Head of caudate nucleus (tissue), 42 donors: ENCODE measurements at places on chromosomes 5 and 9.

GRCh38 chr9:134243778-134244467 is 79.6 kb upstream of the RNU6ATAC start:
- no peak for DNase-seq

GRCh38 chr5:151737431-151737830 is 21.0 kb downstream of the ATOX1 start:
- DNase-seq: no peak

- no peak for DNase-seq
These were observed 160.9 kb downstream of the LPAR1 start for GRCh38 chr9:110877374-110877773.

GRCh38 chr9:130768265-130768664 is 66.8 kb upstream of the ABL1 start:
- peak; percentile 38 for DNase-seq

DNA sequence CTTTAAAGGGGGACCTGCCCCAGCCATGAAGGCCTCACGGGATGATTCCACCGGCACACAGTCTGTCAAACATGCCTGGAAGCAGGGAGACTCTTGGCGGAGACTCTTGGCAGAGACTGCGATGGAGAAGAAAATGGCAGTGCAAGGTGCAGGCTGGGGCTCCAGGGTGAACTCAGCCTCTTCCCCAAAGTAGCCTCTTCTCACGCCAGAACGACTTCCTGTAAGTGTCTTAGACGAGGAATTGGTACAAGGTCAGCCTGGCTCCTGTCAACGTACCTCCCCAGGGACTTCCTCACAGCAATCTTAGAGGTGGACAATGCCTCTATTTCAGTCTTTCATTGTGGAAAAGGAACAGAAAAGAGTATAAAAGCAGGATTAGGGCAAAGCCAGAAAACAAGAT is 109.3 kb downstream of the UGCG start:
- DNase-seq: no peak

DNA sequence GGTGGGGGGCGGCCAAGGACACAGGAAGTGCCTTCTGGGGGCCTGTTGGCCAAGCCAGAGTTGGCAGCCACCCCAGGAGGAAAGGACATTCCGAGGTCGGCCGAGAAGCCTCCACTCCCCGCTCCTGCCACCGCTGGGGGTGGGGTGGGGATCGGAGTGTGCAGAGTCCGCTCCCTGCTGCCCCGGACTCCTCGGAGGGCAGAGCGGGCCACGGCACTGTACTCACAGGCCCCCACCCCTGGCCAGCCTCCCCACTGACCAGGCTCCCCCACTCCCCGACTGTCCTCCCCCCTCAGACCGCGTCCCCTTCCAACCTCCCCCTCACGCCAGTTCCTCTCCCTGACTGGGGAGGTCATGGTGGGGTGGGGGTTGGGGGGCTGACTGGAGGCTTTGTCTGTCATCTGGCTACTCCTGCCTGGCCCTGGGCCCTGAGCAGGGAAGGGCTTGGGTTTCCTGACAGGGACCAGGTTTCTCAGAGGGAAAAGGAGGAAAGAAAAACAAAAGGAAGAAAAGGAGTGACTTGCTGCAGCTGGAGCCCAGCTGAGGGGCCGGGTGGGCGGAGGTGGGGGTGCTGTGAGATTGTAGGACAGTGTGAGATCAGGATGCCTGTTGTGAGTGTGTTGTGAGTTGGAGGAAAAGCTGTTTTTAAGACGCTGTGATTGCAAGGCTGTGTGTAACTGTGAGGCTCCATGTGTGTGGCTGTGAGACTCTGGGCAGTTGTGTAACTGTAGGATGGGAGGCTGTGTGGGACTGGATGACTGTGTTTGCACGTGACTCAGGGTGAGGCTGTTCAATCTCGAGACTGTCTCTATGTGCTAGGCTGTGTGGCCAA is 29.7 kb downstream of the CNTFR start:
- DNase-seq: peak; percentile 76

GRCh38 chr5:138632900-138633489 is 57.8 kb upstream of the HSPA9 start:
- peak; percentile 71 for DNase-seq

- DNase-seq: no peak
These were observed 14.7 kb upstream of the NDUFS4 start for GRCh38 chr5:53545744-53546143.

DNA sequence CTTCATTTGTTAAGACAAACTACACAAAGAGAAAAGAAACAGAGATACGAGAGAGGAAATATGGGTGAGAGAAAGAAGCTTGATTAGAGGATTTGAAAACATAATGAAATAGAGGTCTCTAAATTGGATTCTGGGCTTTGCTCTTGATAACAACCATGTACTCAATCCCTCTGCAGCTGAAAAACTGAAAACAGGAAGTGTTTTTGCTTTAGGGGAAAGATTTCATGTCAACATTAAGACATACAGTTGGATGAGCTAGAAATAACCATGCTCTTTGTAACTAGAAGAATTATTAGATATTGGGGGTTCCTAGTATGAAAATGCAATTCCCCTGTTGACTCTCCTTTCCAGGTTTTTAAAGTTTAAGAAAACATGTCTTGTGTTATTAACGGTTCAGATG is 21.9 kb downstream of the CRHBP start:
- DNase-seq: no peak

GRCh38 chr9:136935651-136936050 is 8.9 kb downstream of the FBXW5 start:
- DNase-seq: no peak

GRCh38 chr9:79857188-79857587 is 285.4 kb downstream of the TLE4 start:
- no peak for DNase-seq

GRCh38 chr9:89794918-89795317 is 190.1 kb downstream of the GADD45G start:
- no peak for DNase-seq

GRCh38 chr5:158033724-158034123 is 174.8 kb upstream of the CLINT1 start:
- no peak for DNase-seq

- DNase-seq: no peak
These were observed 65.2 kb downstream of the MYO10 start for GRCh38 chr5:16870878-16871277.

GRCh38 chr9:27703216-27703980 is 130.1 kb upstream of the C9orf72 start:
- no peak for DNase-seq

DNA sequence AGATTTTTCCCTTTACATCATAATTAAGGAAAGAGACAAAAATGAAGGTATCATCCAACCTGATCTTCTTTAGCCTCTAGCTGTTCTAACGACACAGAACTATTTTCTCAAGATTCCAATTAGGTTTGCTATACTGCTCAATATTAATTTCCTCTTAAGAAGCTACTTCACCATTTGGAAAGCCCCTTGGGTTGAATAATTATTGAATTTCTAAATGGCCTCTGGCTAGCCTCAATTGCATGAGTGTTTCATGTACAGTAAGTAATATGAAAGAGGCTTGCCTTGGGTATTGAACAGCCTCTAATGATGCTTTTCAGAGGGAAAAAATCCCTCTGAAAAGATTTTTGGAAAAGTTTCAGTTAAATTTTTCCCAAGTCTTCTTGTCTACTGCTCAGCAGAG is 3.7 kb upstream of the MOB3B start:
- no peak for DNase-seq

- DNase-seq: no peak
These were observed 58.2 kb upstream of the EQTN start for GRCh38 chr9:27355166-27355565.

DNA sequence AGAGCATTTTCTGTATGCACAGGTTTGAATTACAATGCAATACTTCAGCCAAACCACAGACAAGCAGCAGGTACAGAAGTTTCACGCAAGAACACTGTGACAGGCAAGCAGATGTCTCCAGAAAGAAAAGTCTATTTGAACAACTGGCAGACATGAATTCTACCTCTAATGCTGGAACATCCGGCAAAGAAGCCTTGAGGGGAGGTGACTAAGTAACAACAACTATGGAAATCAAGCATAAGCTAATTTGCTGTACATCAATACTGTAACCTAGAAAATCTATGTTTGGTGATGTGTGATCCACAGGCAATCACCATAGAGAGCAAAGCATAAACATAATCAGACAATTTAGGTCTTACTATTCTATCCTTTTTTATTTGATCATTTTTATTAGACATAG is 65.5 kb downstream of the PLK2 start:
- no peak for DNase-seq

DNA sequence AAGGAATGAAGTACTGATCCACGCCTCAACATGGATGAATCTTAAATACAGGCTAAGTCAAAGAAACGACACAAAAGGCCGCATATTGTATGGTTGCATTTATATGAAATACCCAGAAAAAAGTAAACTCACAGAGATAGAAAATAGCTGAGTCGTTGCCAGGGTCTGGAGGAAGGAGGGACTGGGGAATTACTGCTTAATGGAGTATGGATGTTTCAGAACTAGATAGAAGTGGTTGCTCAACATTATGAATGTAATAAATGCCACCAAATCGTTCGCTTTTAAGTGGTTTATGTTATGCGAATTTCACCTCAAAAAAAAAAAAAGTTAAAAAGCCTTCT is 784 bp upstream of the MSANTD3 start:
- no peak for DNase-seq

DNA sequence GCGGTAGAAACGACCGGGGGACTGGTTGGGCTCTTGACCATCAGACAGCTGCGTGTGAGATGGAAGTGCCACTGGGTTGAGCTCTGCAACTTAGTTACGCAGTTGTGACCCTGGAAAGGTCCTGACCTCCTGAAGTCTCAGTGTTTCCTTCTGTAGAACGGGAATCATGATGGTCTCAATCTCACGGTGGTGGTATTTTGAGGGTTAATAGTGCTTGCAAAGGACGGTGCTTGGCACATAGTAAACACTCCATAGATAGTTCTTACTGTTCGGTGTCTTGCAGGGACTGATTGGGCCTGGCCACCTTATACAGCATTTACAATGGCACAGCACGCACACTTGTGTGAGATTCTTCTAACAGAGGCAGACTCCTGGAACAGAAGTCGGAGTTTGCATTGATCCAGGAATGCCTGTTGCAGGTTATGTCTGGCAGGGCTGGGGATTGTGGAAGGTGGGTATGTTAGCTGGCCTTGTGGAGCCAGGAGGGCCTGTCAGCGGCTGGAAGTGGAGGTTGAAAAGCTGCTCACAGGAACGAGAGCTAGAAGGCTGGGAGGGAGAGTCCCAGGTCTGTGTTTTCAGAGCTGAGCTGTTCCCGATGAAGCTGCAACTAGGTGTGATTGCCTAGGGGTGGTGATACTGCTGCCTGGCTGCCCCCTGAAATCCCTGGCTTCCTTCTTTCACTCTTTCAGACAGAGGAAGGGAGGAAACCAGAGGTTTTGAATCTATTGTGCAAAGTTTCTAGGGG is 962 bp upstream of the TXN start:
- no peak for DNase-seq

DNA sequence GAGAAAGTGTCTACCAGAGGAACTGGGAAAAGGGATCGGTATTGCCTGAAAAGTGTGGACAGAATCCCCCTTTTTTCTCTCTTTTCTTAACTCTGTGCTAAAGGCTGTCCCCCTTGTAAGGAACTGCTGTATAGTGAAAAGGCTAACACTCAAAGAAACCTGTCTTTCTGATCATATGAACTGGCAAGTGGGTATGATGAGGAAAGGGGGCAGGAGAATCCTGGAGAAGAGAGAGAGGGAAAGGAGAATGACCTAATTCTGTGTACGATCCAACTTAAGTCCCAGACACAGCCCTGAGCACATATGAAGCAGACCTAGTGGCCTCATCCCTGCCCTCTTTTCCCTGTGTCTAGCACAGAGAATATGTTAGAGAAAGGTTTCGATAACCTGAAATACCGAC is 967 bp downstream of the ANKRD31 start:
- DNase-seq: no peak

DNA sequence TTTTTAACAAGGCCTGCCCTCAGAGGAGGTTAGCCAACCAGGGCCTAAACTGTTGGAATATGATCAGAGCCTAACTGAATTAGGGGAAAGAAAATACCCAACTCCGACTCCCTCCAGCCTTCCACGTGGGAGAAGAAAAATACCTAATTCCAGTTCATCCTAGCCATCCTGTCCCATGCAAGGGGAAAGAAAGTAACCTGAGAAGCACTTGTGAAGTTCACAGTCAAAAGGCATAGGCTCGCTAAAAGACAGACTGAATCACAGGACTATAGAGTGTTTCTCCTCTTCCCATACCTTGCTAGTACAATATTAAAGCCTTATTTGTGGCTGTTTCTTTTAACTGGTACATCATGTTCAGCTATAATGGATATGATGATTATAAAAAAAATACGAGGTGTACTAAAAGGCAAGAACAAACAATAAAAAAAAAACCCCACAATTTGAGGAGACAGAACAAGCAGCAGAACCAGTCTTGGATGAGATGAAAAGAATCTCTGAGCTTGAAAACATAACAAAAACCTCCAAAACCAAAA is 18.0 kb upstream of the ATP10B start:
- no peak for DNase-seq

DNA sequence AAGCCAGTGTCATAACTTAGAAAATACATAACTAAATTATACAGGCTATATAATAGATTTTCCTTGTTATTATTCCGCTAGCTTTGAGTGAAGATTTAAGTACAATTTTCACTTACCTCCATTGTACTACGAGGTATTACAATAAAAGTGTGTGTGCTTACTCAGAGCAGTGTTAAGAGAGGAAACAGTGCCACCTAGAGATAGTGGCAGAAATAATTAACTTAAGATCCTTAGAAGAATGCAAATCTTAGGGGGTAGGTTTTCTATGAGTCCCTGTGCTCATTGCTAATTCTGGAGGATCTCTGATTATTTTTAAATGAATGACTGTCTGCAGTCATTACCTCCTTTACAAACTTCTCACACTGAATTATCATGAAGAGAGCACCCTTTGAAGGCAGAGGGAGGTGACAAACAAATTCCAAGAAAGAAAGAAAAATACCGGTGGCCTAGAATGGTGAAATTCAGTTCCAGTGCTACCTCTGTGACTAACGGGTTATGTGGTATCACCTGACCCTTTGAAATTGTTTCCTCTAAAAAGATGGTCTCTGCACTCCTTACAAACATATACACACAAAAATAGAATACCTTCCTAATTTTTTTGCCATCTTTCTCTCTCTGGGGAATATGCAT is 379.8 kb downstream of the TRIM36 start:
- DNase-seq: no peak

GRCh38 chr5:141615991-141616720 is 2.6 kb downstream of the DIAPH1 start:
- no peak for DNase-seq

GRCh38 chr5:139306197-139306596 is 12.7 kb downstream of the MATR3 start:
- no peak for DNase-seq

- no peak for DNase-seq
These were observed 180.5 kb downstream of the PIK3R1 start for GRCh38 chr5:68395926-68396511.

- DNase-seq: no peak
These were observed 5.6 kb downstream of the DAB2IP start for GRCh38 chr9:121656941-121657470.
